ENCODE measurements at places on chromosomes 4 and X.

- DNase-seq: no peak
These were observed 40.2 kb upstream of the ZNF81 start for GRCh38 chrX:47796433-47796906.

DNA sequence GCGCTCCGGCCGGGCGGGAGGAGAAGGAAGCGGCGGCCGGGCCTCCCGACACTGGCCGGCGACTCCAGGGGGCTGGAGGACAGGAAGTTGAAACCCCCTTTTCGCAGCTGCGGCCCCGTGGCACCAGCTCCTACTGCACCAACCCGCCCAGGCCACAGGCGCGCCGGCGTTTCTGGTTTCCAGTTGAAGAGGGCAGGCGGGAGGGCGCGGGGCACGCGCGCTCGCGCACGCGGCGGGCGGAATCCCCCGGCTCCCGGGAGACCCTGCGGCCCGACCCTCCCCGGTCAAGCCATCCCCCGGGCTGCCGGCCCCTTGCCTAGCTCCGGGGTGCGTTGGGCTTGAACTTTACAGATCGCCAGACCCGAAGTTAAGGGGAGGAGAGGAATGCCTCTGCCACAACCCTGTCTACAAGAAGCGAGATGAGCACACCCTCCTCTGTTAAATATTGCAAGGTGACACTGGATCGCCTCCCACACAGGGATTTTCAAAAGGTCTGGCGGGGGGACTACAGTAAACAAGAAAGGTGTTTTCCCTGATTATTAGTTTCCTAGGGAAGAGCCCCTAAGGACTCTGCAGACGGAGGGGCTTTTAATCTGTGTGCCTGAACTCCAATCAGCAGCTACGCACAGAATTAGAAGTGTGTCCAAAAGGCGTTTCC lies 1.4 kb downstream of the ELOVL6 start:
- DNase-seq: peak; percentile 26

GRCh38 chr4:41692717-41693345 lies 55.7 kb downstream of the PHOX2B start:
- peak; percentile 70 for DNase-seq

DNA sequence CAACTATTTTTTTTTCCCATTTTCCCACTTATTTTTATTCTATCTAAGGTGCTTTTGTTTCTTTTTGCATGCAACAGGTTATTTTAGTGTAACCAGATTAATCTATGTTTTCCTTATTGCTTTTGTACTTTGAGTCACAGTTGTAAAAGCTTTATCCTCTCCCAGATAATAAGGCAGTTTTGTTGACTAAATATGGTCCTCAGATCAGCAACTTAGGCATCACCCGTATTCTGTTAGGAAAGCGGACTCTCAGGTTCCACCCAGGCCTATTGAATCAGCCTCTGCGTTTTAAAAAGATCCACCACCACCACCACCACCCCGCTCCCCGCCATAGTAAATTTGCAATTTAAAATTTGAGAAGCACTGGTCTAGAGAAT lies 58.6 kb upstream of the USP9X start:
- no peak for DNase-seq

GRCh38 chr4:177293208-177294033 lies 16.3 kb upstream of the NEIL3 start:
- DNase-seq: no peak

- DNase-seq: no peak
These were observed 44.2 kb downstream of the COQ2 start for GRCh38 chr4:83240379-83240875.

GRCh38 chrX:1274786-1275185 lies 6.2 kb downstream of the CSF2RA start:
- DNase-seq: no peak

DNA sequence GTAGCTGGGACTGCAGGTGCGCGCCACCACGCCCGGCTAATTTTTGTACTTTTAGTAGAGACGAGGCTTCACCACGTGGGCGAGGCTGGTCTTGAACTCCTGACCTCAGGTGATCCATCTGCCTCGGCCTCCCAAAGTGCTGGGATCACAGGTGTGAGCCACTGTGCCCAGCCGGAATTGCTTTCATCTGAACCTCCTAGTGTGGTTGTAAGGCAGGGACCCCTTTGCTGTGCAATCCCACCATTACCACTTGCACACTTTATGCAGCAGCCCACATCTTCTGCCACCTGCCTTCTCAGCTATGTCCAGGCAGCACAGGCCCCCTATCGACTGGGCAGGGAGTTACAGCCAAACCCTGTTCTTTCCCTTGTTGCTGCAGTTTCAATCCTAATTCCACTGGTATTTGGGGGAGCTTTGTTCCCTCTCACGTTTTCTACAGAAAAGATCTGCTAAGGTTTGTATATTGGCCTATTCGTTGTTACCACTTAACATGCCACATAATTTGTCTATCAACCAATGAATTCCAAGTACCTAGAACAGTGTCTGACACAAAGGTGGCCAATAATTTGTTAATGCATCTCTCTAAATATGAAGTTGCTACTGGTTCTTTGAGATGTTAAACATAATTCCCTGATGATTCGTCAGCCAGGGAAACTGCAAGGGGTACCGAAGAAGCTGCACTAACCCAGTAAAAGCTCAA lies 6.5 kb downstream of the RPL39 start:
- peak; percentile 54 for DNase-seq

DNA sequence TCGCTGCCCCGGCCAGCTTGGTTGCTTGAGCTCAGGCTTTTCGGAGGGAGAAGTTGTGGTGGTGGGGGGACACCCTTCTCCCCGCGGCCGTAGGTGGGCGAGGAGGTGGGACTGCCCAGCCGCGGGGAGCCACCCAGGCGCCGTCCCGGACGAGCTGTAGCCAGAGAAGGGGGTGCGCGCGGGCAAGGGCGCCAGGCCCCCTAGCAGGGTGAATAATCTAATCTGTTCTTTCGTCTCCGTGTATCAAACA lies 3.1 kb downstream of the MID1IP1 start:
- DNase-seq: no peak

DNA sequence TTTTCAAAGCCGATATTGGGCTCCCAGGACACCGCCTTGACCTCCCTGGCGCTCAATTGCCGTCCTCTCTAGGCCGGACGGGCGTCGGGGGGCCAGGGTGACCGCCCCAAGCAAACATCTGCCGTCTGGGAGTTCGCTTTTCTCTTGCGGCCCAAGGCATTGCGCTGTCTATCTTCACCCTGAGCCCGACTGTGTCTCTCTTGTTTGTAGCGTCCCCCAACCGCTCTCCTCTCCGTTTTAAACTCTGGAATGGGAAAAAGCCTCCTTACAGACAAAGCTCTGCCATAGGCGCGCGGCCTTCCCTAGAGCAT lies 551 bp upstream of the ARX start:
- DNase-seq: no peak

All from SK-MEL-5 (cell line).